Hematopoietic multipotent progenitor cell treated with erythropoietin and hydrocortisone succinate and interleukin-3 and kit ligand, for 6 days (in vitro differentiated cells): ENCODE measurements at places on chromosomes 12 and 14.

GRCh38 chr12:59168647-59169046, 248.3 kb upstream of the LRIG3 start:
- no peak for DNase-seq

DNA sequence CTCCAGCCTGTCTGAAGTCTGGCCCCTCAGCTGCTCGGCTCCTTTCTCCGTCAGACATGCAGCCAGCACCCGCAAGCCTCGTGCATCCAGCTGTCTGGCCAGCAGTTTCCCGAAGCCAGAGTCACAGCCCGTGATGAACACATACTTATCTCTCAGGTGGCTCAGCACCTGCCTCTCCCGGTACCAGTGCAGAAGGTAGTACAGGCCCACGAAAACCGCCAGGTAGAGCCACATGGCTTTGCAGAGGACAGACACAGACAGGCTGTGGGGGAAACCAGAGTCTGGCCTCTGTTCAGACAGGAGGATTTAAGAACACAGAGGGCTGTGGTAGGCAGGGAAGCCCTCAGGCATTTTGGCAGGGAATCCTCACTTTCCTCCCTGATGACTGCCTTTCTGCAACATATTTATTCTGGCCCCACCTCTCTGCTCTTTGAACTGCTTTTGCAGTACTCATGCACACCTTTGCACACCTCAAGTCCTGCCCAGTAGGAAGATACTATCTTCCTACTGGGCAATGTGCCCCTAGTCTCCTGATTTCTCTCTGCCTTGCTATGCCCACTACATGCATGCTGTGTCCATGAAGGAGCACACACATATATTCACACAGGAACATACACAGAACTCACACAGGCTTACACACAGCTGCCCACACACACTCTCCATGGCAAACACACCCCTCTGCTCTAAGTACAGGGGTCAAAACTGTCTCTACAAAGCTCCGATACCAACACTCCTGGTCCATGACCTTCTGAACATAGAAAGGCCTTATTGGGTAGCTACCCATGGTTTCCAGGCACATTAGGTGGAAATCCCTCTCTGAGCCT, at the start of gene RDH16:
Gene RDH16 (minus strand): TSS at position 380 of the 824 bp plus-strand sequence. CDS start 146 bp downstream, at position 234.
- DNase-seq, result no peak

DNA sequence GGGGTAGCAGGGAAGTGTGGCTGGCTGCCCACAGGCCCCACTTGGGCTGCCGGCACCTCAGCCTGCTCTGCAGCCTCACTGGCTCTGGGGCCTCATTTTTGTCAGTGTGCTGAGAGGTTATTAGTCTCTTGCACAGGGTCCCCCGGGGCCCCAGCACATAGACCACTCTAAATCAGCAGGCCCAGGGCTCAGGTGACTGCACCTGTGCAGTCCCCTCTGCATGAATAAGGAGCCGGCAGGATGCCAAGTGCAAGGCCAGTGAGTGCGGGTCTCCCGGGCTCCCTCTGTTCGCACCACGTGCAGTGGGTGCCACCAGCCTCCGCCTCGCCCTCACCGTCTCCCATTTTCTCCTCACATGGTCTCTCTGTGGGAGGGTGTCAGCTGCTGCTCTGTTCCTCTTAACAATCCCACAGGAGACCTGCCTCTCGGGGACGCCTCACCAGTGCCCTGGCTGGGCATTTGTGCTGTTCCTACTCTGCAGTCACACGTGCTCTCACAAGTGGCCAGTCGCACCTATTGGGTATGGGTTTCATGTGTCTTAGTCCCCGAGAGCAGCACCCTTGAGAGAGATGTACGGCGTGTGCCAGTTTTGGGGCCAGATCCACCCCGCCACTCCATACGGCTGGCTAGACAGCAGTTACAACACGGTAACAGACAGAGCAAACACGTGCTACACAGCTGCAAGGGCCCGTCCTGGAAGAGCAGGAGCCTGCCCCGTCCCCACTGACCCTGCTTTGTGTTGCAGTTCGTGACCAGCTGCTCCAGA, 40.4 kb downstream of the MMAB start:
- DNase-seq, result no peak

DNA sequence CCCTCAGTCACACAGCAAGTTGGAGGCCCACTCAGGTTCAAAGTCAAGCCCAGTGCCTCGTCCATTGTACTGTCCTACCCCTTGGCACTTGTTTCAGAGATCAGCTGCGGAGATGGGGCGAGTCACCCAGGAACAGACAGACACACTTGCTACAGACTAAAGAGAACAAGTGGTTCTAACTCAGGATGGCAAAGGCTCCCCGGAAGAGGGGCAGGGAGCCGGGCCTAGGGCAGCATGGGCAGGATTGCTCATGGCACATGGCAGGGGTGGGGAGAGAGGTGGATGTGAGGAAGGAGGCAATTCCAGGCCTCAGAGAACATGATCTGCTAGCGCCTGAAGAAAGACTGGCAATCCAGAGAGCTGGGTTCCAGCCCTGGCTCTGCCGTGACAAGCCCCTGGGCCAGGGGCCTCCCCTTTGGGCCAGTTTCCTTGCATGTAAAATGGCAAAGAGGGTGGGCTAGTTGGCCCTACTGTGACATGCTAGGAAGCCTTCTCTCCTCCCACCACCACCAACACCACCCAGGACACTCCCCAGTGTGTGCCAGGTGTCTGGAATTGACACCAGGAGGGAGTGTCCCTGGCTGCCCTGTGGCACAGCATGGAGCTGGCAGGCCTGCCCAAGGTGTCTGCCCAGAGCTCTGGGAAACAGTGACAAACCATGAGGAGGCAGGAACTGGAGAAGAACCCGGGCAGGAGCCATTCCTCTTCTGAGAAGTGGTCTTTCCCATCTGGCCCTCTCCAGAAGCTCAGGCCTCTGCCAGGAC, 24.0 kb upstream of the IRF2BPL start:
- no peak for DNase-seq

DNA sequence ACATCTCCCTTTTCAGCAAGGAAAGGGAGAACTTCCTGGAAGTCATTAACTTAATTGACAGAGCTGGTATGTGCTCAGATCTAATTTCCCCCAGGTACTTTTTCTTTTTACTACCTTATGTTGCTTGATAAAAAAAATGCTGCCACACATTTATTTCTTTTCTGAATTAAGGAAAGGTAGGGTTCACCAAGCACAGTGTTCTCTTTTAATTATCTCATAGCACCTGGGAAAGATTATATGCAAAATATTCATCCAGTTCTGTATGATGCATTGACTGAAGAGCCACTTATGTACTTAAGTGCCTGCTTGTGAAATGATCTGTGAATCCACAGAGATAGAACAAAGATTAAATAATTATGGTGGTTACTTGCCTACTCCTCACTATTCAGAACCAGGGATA, 25.1 kb downstream of the KCNC2 start:
- no peak for DNase-seq

DNA sequence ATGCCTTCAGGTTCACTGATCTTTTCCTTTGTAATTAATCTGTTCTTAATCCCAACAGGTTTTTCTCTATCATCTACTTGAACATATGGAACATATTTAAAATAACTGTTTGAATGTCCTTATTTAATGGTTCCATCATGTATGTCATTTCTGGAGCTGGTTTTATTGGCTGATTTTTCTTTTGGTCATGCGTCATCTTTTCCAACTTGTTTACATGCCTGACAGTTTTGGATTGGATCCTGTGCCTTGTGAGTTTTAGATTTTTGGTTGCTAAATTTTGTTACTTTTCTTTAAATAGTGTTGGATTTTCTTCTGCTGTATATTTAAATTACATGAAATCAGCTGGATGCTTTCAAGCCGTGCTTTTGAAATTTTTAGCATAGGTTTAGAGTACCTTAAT, 237.3 kb upstream of the DAAM1 start:
- DNase-seq, result no peak

- DNase-seq, result no peak
Observed at GRCh38 chr12:20557096-20557495, 138.0 kb upstream of the SLCO1C1 start.

GRCh38 chr14:99327050-99327449, 55.1 kb upstream of the BCL11B start:
- DNase-seq, result no peak
